Endothelial cell (in vitro differentiated cells): ENCODE measurements at places on chromosomes 5 and 9. TPM values are rescaled to one million over a fixed set of nuclear protein-coding genes. Genes with fewer than 3 reads are reported as not detected.

DNA sequence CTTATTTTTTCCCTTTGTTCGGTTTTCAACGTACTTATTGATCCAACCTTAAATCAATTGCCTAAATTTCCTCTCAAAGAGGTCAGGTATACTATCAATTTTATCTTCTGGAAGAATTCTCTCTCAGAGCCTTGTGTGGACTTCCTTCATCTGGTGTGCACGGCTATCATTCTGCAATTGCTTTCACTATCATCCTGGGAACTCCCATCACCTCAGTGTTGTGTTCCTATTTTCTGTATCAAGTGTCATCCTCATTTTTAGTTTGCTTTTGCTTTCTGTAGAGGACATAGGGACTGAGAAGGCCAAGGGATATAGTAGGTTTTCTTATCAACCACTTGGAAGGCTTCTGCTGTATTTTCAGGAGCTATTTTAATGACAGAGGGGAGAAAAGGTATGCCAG, 11.3 kb downstream of the STOM start:
- no peaks in the 10 kb centered on the region for H3K36me3 ChIP-seq
- no peak for DNase-seq
- peaks cover 15% of the 10 kb centered on the region for H3K4me1 ChIP-seq
- no peak overlapping the region for H3K4me3 ChIP-seq
- H3K27me3 ChIP-seq = no peaks in the 10 kb centered on the region

DNA sequence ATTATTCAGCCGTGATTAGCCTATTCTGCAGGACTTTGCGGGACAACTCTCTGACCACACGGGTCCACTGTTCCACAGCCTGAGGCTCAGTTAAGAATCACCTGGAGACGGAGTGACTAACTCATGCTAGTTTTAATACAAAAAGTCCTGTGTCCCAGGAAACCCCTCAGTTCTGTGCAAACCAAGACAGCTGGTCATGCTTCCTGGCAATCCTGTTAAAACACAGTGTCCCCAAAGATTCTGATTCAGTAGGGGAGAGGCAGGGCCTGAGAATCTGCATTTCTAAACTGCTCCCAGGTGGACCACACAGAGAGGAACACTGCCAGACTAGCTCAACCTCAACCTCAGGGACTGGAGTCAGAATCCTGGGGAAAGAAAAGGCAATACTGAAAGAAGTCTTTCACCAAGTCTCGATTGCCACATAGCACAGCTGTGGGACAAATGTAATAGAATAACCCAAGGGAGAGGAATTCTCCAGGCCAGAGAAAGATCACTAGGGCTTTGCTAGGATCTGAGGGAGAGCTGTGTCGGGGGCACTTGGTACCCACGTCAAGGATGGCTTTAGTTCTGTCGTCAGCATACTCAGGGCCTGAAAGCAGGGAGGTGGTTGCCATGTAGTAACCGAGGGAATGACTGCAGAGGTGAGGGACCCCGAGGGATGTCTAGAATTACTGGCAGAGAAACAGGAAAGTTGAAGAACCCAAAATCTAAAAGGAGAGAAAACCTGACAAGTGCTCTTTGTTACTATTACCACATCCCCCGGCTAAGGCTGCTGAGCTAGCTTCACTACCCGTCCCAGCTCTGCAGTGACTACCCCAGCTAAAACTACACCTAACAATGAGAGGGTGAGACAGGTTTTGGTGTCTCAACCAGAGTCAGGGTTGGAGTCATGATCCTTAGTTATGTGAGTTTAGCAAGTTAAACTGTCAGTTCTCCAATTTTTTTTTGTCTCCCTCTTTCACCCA, 8.6 kb downstream of the SUSD1 start:
- H3K27me3 ChIP-seq = no peaks in the 10 kb centered on the region
- H3K36me3 ChIP-seq = no peaks in the 10 kb centered on the region
- DNase-seq = no peak
- H3K4me1 ChIP-seq = no peaks in the 10 kb centered on the region
- no peak overlapping the region for H3K27ac ChIP-seq

Gene SLC6A18
- not detected for total RNA-seq

GRCh38 chr9:126116351-126117157, 210.1 kb upstream of the MVB12B start:
- no peak overlapping the region for H3K27ac ChIP-seq
- peaks cover 1% of the 10 kb centered on the region for H3K27me3 ChIP-seq
- no peaks in the 10 kb centered on the region for H3K36me3 ChIP-seq
- no peak overlapping the region for H3K4me3 ChIP-seq

DNA sequence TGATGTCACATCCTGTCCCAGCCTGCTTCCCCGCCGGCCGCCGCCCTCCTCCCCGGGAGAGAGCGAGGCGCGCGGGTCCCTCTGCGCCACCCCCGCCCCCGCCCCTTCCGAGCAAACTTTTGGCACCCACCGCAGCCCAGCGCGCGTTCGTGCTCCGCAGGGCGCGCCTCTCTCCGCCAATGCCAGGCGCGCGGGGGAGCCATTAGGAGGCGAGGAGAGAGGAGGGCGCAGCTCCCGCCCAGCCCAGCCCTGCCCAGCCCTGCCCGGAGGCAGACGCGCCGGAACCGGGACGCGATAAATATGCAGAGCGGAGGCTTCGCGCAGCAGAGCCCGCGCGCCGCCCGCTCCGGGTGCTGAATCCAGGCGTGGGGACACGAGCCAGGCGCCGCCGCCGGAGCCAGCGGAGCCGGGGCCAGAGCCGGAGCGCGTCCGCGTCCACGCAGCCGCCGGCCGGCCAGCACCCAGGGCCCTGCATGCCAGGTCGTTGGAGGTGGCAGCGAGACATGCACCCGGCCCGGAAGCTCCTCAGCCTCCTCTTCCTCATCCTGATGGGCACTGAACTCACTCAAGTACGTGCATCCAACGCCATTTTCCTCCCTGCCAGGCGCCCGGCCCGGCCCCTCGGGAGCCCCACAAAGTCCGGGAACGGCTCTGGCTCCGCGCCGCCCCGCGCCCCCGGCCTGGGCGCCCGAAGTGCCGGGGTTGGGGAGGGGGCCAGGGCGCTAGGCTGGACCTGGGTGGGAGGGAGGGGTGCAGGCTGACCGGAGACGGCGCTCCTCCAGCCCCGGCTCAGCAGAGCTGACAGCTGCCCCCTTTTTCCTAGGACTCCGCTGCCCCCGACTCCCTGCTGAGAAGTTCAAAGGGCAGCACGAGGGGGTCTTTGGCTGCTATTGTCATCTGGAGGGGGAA, 12.0 kb upstream of the OLFM1 start:
- no peak overlapping the region for H3K4me3 ChIP-seq
- peaks cover 2% of the 10 kb centered on the region for H3K4me1 ChIP-seq
- no peak overlapping the region for H3K27ac ChIP-seq
- DNase-seq = peak; percentile 48
